K562 (cell line): ENCODE measurements at places on chromosomes 2 and 18.

GRCh38 chr2:207711750-207712530, 500 bp downstream of the CCNYL1 start:
- peak; percentile 29 for DNase-seq

DNA sequence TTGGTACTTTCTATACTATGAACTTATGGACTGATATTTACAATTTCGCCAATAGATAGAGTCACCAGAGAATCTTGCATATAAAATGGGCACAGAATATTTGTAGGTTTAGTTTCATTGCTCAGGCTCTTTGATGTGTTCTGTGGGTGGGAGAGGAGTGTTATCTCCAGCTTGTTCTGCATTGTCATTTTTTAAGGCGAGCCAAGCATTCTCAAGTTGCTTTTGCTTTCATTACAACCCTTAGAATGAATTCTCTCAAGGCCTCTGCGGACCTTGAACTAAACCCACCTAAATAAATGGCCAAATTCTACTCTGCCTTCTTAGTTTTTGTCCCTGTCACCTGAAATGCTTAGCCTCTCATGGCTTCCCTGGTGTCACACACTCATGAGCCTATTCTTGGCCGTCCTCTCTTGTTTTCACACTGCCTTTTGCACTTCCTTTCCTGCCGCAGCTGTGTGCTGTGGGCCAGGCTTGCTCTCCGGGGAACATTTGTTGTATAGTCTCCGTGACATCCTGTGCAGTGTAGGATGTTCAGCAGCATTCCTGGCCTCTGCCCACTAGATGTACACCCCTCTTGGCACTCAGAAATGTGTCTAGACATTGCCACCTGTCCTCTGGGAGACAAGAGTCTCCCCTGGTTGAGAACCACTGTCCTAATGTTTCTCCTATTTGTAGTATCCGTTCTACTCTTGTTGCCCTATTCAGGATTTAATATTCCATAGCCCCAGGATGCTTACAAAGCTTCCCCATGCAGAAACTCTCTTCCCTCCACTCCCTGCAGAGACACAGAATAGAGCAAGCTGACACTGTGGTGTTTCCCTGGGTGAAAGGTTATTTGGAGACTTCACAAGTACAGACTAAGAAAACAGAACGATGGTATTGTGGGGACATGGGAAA, 255.6 kb downstream of the PTPRM start:
- no peak for DNase-seq

DNA sequence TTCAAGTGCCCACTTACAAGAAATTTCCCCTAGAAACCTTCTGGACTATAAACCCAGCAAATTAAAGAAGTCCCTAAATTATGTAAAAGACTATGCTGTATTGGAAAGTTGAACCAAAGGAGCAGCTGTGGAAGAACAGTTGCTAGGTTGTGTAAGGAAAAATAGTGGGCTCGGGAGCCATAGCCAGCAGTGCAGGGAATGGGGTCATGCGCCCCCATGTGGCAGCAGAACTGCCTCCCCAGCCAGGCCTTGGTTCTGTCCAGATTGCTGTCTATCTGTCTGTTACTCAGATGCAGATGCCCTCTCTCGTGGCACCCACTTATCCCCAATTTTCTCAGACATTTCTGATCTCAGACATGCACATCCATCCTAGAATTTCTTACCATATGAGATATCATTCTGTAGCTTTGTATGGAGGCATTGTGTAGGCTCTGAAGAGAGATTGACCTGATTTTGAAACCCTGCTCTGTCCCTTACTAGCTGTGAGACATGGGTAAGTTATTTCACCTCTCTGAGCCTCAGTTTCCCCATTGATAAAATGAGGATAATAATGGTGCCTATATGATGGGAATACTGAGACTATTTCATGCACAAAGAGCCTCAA, 258.3 kb downstream of the SS18 start:
- DNase-seq = peak; percentile 63

DNA sequence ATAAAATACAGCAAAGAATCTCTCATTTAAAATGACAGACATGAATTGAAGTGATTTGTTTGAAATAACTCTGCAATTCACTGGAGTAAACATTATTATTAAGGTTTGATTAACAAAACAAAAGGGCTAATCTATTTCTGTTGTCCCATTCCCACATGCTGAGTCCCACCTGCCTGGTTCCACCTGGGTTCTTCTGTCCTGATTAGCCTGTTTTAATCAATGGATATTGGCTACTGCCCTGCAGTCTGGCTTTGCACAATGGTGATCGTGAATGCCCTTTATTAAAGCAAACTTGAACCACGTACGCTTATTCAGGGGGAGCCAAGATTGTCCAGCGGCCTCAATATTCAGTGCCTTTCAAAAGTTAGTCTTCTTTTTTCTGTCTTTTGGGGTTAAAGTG, 72.8 kb upstream of the CDH19 start:
- DNase-seq = no peak

- DNase-seq = peak; percentile 33
These were observed 438.2 kb downstream of the NBAS start for GRCh38 chr2:15122915-15123314.

DNA sequence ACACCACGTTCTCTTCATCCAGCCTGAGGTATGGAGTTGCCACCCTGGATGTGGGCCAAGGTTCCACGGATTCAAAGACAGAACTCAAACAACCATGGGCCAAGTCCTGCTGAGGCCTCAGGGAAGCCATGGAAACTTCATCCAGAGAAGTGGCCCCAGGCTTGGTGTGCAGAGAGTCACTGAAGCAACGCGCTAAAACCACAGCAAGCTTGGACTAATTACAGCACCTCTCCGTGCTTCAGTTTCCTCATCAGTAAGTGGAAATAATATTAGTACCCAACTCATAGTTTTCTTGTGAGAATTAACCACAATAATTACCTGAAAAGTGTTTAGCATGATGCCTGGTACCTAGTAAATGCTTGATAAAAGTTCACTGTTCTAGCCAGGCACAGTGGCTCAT, 19.2 kb upstream of the AP1S3 start:
- DNase-seq = no peak

- no peak for DNase-seq
These were observed 3.0 kb downstream of the TMEM37 start for GRCh38 chr2:119434664-119435063.

DNA sequence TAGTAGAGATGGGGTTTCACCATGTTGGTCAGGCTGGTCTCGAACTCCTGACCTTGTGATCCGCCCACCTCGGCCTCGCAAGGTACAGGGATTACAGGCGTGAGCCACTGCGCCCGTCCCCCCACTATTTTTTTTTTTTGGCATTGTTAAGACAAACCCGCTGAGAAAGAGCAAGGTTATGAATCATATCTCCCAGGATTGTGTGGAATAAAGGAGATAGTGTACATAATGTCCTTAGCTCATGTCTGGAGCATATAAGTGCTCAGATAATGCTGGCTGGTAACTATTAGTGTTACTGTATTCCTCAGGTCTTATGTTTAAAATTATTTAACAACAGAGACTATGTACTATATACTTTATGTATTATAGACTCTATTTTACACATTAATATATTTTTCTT, 36.0 kb downstream of the TTC27 start:
- no peak for DNase-seq

DNA sequence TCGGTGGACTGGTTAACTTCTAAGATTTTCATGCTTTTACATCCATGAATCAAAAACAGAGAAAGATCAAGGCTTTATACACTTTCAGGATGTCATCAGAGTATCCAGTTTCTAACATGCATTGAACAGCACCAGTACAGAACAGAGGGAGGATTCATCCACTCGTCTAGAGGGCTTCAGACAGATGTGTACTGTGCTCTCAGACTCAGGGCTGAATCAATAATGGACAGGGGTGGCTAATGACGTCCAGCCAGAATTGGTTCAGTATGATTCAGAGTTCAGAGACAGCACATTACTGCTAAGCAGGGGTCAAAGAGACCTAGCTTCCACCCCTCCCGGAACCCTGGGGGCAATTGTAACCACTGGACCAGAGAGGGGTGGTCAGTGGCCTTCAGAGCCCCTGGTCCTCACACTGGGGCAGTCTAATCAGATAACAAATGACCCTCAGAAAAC, 37.3 kb downstream of the RNU4ATAC start:
- DNase-seq = no peak

- no peak for DNase-seq
These were observed 1134.8 kb upstream of the ZEB2 start for GRCh38 chr2:145654746-145655145.

DNA sequence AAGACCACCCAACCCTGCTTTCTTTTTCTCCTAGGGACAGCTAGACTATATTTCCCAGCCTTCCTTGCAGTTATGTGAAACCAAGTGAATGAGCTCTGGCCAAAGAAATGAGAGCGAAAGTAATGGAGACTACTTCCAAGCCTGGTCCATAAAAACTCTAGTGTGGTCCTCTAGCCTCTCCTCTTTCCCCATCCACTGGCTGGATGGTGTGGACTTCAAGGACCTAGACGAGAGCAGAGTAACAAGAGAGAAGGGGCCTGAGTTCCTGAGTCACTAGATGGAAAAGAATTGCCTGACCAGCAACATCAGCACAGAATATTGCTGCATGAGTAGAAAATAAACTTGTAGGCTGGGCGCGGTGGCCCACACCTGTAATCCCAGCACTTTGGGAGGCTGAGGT, 2.9 kb upstream of the TMSB10 start:
- no peak for DNase-seq

DNA sequence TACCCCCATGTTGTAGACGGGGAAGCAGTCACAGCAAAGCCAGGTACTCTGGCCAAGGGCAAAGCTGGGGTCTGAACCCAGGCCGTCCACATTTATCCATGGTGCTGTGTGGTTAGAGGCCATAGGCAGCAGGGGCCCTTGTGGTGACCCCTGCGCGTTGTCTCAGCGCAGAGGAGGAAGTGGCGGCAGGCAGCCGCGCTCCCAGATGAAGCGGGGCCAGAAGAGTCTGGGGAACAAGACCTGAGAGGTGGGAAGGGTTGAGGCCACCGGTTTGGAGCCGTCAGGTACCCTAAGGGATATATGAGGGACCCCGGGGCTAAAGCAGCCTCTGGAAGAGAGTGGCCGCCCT, 770 bp downstream of the ZNF396 start:
- peak; percentile 52 for DNase-seq

- no peak for DNase-seq
These were observed 68.3 kb downstream of the B3GNT2 start for GRCh38 chr2:62264186-62264585.

DNA sequence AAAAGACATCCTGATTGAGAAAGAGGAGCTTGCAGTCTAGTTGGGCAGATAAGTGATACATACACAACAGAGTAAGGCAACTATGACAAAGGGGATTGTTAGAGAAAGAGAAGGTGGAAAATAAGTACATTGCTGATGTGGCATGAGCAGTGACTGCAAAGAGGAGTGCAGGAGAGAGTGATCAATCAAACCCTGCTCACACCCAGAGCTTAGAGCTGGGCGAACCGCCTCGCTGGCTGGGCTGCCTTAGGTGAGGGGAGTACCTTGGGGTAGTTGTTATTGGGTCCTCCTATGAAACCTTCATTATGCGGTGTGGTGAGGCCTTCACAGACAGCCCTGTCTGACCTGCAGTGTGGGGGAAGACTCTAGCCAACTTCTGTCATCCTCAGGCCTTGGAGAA, 161.7 kb downstream of the FHOD3 start:
- DNase-seq = no peak

GRCh38 chr2:68284896-68285295, 32.6 kb upstream of the PPP3R1 start:
- no peak for DNase-seq

- DNase-seq = no peak
These were observed 1.7 kb upstream of the LDLRAD4 start for GRCh38 chr18:13216711-13217465.

DNA sequence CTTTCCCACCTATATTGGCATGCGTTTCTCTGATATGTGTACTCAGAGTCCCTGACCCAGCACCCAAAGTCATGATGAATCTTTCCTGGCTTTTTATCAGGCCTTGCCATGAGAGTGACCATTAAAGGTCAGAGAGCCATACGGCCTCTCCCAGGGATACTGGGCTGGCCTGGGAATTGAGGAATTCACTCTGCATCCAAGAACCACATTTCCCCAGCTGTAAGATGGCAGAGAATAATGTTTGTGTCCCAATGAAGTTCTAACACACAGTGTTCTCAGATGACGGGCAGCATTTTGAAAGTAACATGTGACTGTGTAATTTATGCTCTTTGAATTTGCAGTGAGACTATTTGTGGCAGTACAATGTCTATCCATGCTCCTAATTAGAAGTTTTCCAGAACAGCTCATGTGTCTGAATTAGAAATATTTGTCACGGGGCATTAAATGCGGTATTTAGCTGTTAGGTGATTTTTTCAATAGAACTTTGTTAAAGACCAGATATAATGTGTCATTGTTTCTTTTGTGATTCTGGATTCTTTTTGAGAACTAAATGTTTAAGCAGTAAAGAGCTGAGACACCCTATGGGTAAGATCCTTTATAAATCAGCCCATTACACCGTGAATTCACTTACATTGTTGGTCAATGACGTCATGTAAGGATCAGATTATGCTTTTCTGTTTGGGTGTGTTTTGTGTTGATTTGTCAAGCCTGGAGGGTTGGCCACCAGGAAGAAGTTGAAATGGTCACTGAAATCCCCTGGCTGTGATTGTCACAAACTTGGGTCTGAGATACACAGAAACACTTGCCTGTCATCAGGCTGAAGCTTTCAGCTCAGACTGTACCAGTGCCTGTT, 7.3 kb upstream of the SLC3A1 start:
- DNase-seq = no peak

GRCh38 chr2:69307579-69308064, 79.4 kb downstream of the GFPT1 start:
- no peak for DNase-seq

- no peak for DNase-seq
These were observed 45.8 kb downstream of the SH3RF3 start for GRCh38 chr2:109174626-109175349.

DNA sequence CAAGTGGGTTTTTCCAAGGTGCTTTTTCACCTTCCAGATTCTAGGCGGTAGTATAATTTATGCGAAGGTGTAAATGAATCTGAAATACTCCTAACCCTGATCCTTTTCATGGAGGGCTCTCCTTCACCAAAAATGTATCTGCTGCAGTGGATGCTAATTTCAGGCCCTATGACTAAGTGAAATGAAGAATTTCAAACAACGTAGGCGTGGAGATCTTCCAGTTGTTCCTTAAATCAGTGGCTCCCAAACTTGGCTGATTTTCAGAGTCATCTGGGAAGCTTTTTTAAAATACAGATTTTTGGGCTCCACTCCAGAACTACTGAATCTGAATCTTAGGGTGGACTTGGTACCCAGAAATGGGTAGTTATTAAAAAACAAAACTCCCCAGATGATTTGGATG, 5.5 kb downstream of the GCKR start:
- no peak for DNase-seq

- peak; percentile 55 for DNase-seq
These were observed 61.3 kb upstream of the ITSN2 start for GRCh38 chr2:24421668-24422067.

GRCh38 chr18:31077878-31078277, 24.3 kb downstream of the DSC2 start:
- no peak for DNase-seq
